ENCODE measurements at places on chromosomes 16 and 17.

DNA sequence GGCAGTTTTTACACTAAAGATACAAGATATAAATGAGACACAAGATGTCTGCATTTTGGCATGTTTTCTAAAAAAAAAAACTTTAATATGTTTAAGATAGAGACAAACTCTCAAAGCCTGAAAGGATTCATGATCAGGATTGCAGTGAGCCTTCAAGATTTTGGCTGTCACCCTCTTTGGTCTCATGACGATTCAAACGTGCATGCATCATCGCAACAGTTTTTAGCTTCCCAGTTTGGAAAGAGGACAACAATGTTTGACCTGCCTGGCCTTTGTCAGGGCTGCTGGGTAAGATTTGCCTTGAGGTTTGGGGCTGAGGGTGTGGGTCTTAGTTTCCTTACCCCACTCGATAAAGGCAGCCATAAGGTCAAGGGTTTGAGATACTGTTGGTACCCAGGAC lies 134.1 kb downstream of the RGS9 start:
- DNase-seq: no peak

- no peak for DNase-seq
Measured at GRCh38 chr17:69060822-69061221, at the start of gene ABCA9. Gene ABCA9 (minus strand): TSS chr17:69060927. CDS start chr17:69051126, 9,801 bp downstream.

DNA sequence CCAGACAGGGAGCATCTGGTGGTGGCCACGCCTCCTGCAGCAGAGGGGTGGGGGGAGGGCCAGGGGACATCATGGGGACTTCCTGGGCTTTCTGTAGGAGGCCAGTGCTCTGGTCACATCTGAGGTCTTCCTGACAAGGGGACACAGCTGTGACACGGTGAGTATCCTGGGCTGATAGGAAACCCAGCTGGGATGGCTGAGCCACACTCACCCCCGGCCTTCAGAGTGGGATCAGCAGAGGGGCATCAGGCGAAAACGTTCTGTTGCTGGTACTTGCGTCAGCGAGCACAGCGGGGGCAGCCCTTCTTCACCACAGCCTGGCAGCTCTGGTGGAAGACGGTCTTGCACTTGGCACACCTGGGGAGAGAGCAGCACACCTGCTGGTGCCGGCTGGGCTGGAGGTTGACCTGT lies 122.9 kb upstream of the SMURF2 start:
- DNase-seq: no peak

DNA sequence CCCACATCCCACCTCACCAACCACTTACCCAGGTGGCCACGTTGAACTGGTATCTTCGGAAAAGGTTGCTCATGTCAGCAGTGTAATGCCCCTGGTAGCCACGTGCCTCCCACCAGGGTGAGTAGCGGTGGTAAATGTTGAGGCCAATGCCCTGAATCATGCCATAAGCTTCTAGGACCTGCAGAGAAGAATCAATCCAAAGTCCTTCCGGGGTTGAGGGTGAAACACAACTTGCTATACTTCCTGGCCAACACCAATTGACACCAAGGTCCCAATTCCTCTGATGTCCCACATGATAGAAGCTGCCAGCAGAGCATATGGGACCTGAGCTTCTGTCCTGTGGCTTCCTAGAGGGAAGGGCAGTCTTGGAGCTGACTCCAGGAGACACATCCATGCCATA lies 11.3 kb upstream of the CNOT1 start:
- no peak for DNase-seq

DNA sequence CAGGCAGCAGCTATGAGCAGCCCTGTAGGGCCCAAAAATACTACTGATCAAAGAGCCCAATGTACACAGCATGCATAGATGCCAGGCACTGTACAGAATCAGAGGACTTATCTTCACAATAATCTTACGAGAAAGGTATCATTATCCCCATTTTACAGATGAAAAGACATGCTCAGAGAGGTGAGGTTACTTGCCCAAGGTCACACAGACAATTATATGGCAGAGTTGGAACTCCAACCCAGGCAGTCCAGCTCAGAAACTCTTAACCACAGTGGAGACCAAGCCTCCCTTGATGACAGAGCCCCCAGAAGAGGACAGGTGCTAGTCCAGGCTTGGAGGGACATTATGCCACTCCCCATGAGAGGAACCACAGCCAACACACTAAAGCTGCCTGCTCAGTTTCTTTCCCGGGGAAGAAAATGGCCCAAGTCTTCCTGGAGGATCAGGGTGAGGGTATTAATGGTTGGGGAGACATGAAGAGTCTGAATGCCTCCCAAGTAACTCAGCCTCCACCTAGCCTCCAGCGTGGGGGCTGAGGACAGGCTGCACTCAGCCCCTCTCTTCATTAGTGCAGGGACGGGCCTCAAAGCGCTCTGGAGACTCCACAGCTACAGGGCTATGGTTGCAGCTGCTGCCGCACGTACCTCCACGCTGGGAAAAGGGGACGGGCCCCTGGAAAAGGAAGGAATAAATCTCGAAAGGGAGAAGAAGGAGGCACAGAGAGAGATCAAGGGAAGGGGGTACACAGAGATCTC lies 826 bp downstream of the UNC119 start:
- no peak for DNase-seq

DNA sequence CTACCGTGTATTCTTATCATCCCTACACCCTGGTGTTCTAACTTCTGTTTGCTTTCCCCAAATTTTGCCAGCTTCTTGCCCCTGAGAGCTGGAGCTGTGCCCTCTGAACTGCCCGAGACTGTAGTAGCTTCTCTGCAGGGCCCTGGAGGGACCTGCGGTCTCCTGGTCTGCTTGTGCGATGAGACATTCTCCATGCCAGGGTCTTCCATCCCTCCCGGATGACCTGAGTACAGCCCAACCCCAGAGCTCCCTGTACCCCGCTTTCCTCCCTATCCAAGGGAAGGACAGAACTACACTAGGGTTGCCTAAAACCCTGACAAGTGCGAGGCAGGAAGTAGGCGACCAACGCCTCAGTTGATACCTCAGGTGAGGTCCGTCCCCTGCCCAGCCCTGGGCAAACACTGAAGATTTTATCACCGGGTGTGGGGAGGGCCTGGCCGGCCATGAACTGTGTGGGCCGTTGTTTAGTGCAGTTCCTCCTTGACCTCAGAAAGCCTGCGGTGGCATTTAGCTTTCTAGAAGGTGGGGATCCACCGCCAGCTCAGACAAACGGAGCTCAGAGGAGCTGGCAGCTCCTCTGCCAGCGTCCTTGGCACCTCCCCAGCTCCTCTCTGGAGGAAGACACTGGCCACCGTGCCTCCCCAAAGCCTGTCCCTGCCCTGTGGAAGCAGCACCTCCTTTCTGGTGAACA lies 13.7 kb downstream of the CANT1 start:
- no peak for DNase-seq

- no peak for DNase-seq
Measured at GRCh38 chr17:45828171-45828570, 16.5 kb upstream of the SPPL2C start.

- DNase-seq: no peak
Measured at GRCh38 chr16:2339521-2340484, 725 bp downstream of the ABCA3 start.

- DNase-seq: no peak
Measured at GRCh38 chr16:50252082-50252611, 14.2 kb upstream of the ADCY7 start.

- DNase-seq: no peak
Measured at GRCh38 chr17:16489431-16489830, 2.6 kb downstream of the LRRC75A start.

DNA sequence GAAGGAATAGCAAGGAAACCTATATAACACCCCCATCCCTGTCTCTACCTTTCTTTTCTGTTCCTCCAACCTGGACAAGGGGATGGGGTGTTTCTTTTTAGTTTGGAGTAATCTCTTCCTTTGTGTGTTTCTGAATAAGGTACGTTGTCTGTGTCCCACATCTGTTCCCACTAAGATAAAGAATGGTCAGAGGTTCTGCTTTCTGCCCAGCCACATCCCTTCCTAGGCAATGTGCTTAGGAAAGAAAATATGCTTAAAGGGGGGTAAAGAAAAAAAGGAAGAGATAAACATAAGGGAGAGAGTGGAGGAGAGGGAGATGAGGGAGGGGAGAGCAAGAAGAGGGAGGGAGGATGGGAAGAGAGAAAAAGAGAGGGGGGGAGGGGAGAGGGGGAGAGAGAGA lies 35.1 kb downstream of the SLC6A2 start:
- DNase-seq: no peak

- no peak for DNase-seq
Measured at GRCh38 chr16:6195966-6196365, 1098.4 kb upstream of the EEF2KMT start.

DNA sequence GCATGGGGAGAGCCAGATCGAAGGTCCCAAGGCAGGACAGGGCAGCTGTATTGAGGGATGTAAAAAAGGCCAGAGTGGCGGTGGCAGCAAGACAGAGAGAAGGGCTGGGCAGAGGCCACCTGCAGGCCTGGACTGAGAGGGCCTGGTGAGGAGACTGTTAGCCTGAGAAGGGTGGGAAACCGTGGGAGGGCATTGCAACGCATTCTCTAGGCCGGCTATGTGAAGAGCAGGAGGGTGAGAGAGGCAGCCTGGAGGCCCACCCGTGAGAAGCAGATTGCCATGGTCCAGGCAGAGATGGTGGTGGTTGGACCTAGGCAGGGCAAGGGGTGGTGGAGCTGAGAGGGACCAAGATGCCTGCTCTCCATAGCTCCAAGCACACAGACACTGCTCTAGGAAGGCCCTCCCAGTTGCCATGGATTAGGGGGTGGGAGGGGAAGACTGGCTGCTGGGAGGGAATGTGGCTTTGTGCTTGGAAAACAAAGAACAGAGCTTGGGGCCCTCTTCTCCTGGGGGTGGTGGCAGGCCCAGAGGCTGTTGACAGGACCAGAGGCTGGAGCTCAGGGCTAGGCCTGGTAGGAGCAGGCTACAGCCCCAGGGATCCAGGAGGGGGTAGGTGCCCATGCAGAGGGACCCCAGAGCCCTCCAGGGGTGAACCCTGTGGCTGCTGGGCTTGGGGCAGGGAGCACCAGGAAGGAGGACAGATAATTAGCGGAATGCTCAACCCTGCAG lies 12.4 kb upstream of the TCAP start:
- no peak for DNase-seq

DNA sequence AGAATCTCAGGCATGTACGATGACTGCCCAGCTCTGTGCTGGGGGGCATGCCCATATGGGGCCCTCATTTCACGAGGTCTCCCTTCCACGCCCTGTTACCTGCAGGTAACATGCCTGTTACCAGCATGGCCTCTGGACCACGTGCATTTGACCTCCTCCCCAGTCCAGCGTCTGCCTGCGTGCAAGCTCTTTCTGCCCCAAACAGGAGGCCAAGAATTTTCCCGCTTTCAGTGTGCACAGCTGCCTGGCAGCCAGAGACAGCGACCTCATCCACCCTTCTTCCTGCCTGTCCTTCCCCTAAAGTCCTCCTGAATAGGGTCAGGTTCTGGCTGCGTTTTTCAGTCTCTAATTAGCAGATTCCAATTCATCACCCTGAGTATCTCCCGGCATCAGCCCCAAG lies 306.5 kb upstream of the ZFHX3 start:
- DNase-seq: no peak

DNA sequence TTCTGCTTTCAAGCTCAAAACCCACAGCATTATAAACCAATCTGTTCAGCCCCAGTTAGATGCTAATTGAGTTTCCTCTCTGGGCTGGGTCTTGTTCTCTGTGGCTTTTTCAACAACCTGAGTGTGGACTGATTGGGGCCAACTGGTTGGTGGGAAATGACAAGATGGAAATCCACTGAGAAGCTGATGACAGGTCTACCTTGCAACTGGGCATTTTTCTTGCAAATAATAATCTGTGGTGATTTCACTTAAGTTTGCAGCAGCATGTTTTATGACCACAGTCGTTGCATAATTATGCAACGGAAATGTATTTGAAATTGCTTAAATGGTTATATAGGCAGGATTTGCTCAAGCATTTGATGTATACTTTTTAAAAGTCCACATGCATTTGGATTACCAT lies 69.9 kb downstream of the AKAP1 start:
- DNase-seq: no peak

- no peak for DNase-seq
Measured at GRCh38 chr16:54588026-54588425, 301.4 kb upstream of the IRX3 start.

DNA sequence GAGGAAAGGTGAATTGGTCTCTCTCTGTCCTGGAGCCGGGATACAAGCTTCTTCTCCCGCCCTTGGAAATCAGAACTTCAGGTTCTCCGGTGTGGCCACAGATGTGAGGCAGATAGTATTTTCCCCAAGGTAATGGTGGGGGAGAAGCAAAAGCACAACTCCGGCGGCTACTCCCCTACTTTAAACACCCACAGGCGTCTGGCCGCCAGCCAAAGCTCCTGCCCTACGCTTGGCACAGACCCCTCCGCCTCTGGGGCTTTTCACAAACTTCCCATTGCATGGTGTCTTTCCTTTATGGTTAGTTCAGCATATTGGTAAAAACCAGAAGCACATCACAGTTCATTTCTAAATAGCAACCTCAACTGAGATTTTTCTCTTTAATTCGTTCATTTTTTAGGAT lies 39.4 kb upstream of the B4GALNT2 start:
- no peak for DNase-seq

DNA sequence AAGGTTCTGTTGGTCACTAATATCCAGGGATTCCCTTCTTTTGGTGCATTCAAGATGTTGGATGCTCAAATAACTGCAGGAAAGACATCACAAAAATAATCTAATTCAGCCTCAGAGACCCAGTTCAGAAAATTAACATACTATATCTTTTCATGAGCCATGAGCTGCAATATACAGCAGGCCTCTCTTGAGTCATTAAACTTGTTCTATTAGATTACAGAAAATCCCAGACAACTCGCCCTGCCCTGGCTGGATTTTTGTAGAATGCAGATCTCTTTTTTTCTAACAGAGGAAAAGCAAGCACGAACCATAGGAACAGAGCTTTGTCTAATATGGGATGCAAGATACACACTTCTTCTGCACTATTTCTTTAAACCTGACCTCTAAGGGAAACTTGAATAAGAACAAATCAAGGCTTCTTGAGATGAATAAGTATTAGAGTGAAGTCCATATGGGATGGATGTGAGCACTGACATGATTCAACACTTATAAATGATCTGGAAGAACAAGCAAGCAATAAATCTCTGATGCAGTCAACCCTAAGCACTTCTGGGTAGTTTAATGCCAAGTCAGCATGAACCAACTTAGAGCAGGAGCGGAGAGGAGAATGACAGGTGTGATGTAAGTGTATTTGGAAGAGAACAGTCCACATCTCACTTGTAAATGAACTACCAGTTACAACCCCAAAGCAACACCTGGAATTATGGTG lies 70.7 kb upstream of the GNAO1 start:
- DNase-seq: no peak

DNA sequence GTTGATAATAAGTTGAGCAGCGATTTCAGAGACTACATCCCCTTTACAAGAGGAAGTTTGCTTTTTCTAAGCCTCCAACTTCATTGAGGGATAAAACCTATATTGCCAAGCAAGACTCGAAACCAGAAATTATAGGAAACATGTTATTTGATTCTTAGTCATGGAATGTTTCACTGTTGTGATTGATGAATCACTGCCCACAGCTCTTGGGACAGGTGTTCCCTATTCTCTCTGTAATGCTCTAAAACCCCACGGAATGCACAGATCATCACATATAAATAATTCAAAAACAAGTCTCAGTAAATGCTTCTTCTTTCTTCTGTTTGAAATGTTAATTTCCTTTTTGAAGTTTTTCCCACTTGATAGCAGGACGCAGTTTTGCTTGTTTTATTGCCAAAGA lies 809.5 kb upstream of the GOT2 start:
- no peak for DNase-seq
